ENCODE measurements at places on chromosomes 2 and 18.
A peak's percentile ranks its signal among the peaks of the same experiment; 100 is the strongest.

GRCh38 chr18:36628435-36629137, 200.2 kb downstream of the TPGS2 start:
- no peak for DNase-seq

GRCh38 chr2:129907256-129907998, 72.0 kb upstream of the RAB6C start:
- DNase-seq: no peak

DNA sequence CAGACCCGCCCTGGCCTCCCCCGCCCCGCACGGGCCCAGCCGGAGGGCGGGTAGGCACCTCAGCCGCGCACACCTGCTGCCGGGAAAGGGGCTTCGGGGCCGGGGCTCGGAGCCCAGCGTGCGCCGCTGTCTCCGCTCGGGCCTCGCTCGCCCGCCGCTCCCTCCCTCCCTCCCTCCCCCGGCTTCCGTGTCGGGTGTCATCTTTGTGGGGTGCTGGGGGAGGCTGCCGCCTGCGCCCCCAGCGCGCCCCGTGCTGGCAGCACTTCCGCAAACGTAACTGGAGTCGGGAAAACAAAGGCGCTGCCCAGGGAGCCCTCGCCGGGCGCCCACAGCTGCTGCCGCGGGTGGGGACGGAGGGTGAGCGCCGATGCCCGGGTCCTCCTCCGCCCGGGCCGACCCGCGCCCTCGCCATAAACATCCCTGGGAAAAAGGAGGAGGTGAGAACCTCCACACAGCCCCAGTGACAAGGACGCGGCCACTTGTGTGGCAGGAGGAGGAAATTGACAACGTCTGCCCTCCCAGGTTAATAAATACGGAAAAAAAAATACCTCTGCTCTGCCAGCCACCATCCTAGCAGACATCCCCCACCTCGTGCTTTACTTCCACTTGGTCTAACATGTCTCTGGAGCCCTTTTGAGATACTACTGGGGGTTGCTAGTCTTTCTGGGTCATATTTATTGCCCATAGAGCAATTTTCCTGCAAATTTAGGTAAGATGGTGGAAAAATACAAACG, 550 bp downstream of the MFSD6 start:
- DNase-seq: peak; percentile 50

GRCh38 chr18:27967913-27968824, 208.8 kb downstream of the CDH2 start:
- no peak for DNase-seq

GRCh38 chr2:231707927-231708772, at the start of gene PTMA:
Gene PTMA (plus strand): TSS chr2:231708525. CDS start chr2:231708707, 182 bp downstream.
- DNase-seq: peak; percentile 100

- no peak for DNase-seq
Measured at GRCh38 chr2:46308081-46308480, 10.9 kb downstream of the EPAS1 start.

DNA sequence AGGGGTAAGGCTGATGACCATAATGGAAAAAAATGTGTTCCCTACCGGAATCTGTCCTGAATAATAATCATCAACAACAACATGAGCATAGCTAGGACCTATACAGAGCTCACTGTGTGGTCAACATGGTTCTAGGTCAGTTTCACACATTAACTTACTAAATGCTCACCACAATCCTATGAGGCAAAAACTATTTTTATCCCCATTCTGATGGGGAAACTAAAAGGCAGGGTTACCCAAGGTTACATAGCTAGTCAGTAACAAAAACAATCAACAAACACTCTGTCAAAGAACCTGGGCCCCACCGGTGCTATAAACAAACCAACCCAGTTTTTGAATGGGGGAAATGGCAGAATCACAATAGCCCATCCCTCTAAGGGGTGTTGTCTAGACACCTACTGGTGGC, 40.1 kb downstream of the AOX1 start:
- DNase-seq: no peak

GRCh38 chr2:3654011-3654410, 4.0 kb upstream of the ALLC start:
- no peak for DNase-seq

DNA sequence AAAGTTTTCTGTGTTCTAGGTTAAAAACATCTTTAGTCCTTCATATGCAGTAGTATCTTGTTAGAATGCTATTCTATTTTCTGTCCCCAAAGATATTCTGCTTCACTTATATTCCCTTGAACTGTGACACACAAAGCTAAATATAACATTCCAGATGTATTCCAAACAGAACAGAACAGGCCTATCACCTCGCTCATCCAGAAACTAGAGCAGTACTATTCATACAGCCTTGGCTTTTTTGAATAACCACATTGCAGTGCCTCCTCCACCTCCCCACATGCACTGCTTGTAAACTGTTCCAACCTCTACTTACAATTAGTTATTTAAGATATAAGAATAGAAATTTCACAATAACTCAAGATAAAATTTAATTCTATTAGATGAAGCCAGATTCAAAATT, 196.8 kb downstream of the EXOC6B start:
- DNase-seq: no peak

DNA sequence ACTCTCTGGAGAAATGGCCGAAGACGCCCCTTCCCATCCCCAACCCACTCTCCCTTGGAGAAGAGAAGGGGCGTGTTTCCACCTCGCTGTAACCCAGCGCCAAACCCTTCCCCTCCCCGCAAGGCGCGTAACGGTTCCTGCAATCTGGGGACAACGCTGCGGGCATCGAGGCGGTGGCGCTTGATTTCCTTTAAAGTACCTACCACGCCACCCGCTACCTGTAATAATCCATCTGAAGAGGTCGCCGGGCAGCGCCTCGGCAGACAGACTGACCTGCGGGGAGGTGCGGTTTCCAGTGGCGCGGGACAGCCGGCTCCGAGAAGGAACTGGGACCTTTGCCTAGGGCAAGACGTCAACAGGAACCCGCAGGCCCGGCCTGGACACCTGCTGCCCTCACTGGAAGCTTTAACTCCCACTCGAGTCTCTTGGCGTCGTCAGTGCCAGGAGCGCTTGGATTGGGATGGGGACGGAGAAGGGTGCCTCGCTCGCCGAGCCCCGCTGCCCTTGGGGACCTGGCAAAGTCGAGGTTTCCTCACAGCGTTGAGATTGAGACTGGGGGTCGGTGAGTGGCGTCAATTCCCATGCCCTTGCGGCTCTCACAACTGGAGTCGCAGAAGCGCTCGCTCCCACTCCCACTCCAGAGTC, at the start of gene CYP1B1:
Gene CYP1B1 (minus strand): TSS at position 645 of the 645 bp plus-strand sequence. CDS start 763 bp downstream, outside the sequence.
- no peak for DNase-seq

DNA sequence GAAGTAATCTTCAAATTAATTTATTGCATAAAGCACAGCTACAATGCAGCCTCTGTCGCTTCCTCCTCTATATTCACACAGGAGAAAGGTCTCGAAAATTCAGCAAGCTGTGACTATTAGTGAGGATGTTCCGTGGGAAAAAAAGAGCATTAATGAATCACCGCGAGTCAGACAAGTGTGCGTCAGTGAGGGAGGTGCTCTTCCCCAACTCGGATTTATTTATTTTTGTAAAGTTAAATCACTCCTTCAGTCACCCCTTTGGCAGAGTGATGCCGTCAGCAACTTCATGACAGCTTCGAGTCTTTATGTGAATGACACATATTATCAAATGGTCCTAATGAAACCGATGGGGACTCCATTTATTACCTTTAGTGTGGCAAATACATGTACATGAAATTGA, 648.9 kb upstream of the SALL3 start:
- no peak for DNase-seq

DNA sequence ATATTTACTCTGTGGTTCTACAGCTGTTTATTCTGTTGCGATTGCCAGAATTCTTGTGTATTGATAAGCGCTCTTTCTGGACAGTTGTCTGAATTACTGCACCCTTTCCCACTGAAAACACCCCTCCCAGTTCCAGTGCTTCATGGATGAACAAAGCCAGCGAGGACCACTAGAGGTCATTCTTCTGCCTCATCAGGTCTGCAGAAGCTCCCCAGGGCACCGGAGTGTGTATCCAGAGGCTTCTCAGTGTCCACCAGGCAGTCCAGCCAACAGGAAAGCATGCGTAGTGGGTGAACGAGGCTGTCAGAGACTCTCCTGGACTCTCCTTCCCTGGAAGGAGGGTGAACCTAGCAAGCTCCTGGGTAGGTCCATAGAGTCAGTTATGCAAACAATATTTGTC, 40.6 kb upstream of the INHBB start:
- no peak for DNase-seq

- no peak for DNase-seq
Measured at GRCh38 chr2:132407784-132408183, 8.8 kb upstream of the GPR39 start.

DNA sequence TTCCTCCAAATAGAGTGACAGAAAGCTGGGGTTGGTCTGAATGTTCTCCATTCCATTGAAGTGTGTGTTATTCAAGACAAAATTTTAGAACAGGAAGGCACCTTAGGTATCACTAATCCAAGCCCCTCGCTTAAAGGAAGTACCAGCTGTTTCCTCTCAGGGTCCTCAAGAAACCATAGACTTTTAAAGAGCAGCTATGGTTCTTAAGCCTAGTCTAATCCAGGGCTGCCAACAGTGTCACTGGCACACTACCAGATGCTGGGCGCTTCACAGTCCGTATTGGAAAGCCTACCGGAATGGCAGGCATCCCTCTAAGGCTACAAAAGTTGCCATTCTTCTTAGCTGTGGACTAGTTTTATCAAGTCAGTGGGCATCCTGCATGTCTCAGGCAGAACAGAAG, 1.9 kb downstream of the NEMP2 start:
- DNase-seq: peak; percentile 38

GRCh38 chr2:241895712-241896641, 26.4 kb downstream of the RTP5 start:
- no peak for DNase-seq

- no peak for DNase-seq
Measured at GRCh38 chr2:174959787-174960186, 45.4 kb downstream of the CHN1 start.

- DNase-seq: no peak
Measured at GRCh38 chr18:9712611-9713010, 4.5 kb downstream of the RAB31 start.

DNA sequence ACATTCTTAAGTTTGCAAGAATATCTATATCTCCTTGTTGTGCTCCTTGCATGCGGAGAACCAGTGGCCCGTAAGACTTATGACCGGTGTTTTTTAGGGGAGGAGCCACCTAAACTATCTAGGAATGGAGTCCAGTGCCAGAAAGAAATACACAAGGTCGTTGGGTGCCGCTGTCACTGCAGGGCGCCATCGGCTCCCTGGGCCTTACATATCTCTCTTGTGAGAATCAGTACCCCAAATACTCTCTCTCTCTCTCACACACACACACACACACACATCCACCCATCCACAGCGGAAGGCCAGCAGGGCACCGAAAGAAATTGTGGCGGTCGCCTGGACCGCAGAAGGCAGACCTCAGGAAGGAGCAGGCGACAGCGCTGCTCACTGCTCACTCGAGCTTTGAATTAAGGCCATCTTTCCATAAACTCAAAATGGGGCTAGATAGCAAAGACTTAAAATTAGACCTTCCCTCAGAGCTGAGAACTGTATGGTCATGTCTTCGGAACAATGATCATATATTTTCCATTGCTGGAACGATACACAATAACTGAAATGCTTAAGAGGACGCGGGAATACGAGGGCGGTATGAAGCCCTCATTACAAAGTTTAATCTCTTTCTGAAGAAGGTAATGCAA, 10.4 kb downstream of the NR4A2 start:
- no peak for DNase-seq

DNA sequence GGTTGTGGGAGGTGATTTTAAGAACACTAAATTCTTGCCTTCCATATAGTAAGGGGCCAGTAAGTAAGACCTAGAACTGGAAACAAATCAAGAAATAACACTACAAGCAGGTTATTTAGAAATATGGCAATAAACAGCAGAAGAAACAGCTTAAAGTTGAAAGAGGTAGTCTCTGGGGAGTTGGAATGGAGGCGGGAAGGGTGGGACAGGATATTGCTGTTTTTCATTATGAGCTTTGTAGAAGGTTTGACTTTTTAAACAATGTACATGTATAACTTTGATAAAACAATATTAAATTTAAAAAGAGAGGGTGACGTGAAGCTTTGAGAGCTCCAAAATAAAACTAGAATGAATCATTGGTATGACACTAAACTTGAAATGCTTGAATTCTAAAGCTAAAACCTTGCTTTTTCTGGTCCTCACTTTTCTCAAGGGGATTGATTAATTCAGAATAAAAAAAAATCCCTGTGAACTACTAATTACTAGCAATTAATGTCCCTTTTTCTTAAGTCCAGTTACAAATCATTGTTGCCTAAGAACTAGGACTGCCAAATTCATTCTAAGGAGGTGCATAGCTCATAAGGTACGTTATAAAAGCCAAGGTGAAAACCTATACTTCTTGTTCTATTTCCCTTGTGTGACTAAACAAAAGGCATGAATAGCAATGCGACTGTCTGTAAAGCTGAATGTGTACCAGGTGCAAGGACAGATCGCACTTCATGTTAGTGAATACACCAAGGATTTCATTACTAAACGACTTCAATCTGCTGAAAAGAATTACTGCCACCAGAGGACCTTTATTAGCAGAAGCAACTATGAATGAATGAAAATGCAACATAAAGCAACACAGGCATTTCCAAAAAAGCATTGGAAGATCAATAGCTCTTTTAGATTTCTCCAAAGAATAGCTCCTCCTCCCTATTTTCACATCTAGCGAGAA, 177.5 kb downstream of the RBM43 start:
- no peak for DNase-seq

- DNase-seq: no peak
Measured at GRCh38 chr18:55413474-55413873, 174.5 kb downstream of the TCF4 start.

DNA sequence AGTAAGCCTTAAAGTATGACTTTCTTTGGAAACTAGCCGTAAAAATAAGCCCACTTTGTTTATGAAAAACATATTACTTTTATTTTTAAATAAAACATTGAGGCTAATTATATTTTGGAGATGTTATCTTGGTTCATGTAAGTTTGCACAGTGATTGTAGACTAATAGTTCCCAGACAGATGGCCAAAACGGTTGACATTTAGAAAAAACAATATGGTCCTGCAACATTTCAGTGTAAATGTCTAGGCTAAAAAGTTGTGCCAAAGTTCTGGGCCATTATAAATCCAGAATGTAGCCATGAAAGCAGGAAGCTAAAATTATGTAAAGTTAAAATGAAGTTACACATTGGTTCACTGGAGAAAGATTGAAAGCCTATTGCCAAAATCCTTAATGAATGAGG, 43.6 kb downstream of the SLC5A7 start:
- no peak for DNase-seq

DNA sequence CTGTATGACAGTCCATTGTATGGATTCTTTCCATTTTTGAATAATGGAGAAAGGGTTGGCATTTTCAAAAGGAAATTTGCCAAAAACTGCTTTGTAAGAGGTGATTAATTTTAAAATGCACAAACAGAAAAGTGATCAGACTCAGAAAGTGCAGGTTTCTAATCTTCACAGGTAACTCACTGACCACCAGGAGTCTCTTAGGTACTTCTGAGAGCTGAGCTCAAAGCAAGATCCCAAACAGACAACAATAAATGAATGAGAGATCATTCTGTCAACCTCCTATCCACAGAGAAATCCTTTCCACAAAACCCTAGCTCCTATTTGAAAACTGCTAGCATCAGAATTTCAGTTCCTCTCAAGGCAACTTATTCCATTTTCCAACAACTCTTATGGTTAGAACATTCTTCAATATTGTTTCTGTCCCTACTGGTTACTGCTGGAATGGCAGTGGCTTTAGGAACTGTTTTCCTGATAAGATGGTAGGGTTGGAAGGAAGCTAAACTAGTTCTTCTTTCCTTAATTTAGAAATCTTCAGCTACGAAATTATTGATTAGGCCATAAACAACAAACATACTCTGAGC, 20.6 kb upstream of the HAAO start:
- DNase-seq: no peak

GRCh38 chr2:239065962-239066361, 218.1 kb downstream of the TWIST2 start:
- no peak for DNase-seq

GRCh38 chr2:106789185-106789584, 96.8 kb downstream of the ST6GAL2 start:
- DNase-seq: no peak
